ENCODE measurements at places on chromosomes 4 and X.

- ATAC-seq, result no peak
These were observed 15.6 kb downstream of the ELF4 start for GRCh38 chrX:130094696-130095095.

DNA sequence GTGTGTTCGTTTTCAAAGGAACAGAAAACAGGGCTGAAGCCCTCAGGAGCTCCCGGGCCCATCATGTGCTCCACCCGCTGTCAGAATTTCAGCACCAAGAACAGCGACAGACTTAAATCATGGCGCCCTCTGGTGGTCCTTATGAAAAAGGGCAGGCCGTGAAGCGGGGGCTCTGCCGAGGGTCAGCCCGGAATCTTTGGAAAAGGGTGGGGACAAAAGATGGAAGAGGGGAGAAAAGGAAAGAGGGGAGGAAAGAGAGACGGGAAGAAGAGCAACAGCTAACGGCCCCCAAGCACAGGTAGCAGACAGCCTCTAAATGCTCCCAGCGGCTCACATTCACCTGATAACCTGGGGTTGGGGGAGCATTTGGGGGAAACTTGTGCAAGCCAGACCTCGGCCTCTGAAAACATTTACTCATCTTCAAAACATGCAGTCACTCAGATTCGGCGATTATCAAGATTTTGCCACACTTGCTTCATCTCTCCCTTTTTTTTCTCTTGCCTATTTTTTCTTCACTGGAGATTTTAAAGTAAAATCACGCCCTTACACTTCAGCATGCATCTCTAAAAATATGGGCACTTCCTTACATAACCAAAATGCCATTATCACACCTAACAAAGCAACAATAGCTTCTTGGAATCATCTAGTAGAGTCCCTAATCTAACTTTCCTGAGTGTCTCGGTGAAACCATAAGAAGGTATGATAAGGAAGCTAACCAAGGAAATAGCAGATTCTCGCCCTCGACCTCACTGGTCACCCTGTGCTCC, 28.1 kb upstream of the MAN2B2 start:
- peak; percentile 48 for ATAC-seq

- ATAC-seq, result no peak
These were observed 3.3 kb upstream of the PDGFRA start for GRCh38 chr4:54225598-54226403.

- ATAC-seq, result no peak
These were observed 12.1 kb upstream of the TCEAL2 start for GRCh38 chrX:102113367-102113766.

Measured in activated CD4-positive, CD25-positive, alpha-beta regulatory T cell treated with anti-CD3 and anti-CD28 coated beads, Interleukin-2, amount 50 U/mL, for 24 hours (primary cell).